GM23248 (cell line): ENCODE measurements at places on chromosomes 11 and 22. TPM values are rescaled to one million over a fixed set of nuclear protein-coding genes. Genes with fewer than 3 reads are reported as not detected.

CCDC88B gene
- polyA plus RNA-seq = 2.6 and 3.1 TPM in 2 replicates

GAS2L1 gene
- polyA plus RNA-seq = 21.2 and 22.7 TPM in 2 replicates

MYOD1 gene
- polyA plus RNA-seq = not detected in 2 replicates

OR5AP2 gene
- not detected in 2 replicates for polyA plus RNA-seq

RCOR2 gene
- polyA plus RNA-seq = 0.24 TPM in 1 of 2 replicates, not detected in the other

GRCh38 chr11:27348340-27348873, 14.6 kb downstream of the CCDC34 start:
- H3K4me1 ChIP-seq = peaks cover 10% of the 10 kb centered on the region
- H3K36me3 ChIP-seq = no peaks in the 10 kb centered on the region
- H3K27me3 ChIP-seq = no peaks in the 10 kb centered on the region
- no peak overlapping the region for H3K27ac ChIP-seq
- no peak overlapping the region for H3K4me3 ChIP-seq

- peaks cover 12% of the 10 kb centered on the region for H3K27me3 ChIP-seq
- peak; percentile 14 for DNase-seq
- no peak overlapping the region for H3K4me3 ChIP-seq
- H3K27ac ChIP-seq = no peak overlapping the region
Measured at GRCh38 chr22:47200273-47201051, 438.0 kb downstream of the TBC1D22A start.

GRCh38 chr11:117830674-117831351, 6.3 kb upstream of the FXYD2 start:
- no peaks in the 10 kb centered on the region for H3K4me1 ChIP-seq
- H3K27ac ChIP-seq = no peak overlapping the region

DNA sequence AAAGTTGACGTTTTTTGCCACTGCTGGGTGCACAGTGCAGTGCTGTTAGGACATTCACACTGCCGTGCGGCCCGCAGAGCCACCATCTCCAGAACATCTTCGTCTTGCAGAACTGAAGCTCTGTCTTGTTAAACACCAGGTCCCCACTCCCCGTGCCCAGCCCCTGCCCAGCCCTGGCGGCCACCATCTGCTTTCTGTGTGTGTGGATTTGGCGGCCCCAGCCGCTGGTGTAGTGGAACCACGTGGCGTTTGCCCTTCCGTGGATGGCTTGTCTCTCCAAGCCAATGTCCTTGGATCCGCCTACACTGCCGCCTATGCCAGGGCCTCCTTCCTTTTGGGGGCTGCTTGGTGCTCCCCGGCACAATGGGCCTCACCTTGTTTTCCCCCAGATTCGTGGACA, 8.2 kb upstream of the MUC5AC start:
- H3K27ac ChIP-seq = no peak overlapping the region
- peaks cover 6% of the 10 kb centered on the region; the same call in 1 of the 2 replicates for H3K27me3 ChIP-seq
- no peak overlapping the region for H3K4me3 ChIP-seq
- no peak for DNase-seq
- H3K4me1 ChIP-seq = peaks cover 8% of the 10 kb centered on the region; the same call in 1 of the 2 replicates
- no peaks in the 10 kb centered on the region for H3K36me3 ChIP-seq

- no peak overlapping the region for H3K27ac ChIP-seq
- H3K36me3 ChIP-seq = peaks cover 43% of the 10 kb centered on the region
- H3K27me3 ChIP-seq = no peaks in the 10 kb centered on the region
- H3K4me1 ChIP-seq = 0 out of 2 replicates have a peak, but pooled peaks cover 11% of the 10 kb centered on the region
- DNase-seq = no peak
Measured at GRCh38 chr11:65529475-65530156, 4.7 kb downstream of the SCYL1 start.

DNA sequence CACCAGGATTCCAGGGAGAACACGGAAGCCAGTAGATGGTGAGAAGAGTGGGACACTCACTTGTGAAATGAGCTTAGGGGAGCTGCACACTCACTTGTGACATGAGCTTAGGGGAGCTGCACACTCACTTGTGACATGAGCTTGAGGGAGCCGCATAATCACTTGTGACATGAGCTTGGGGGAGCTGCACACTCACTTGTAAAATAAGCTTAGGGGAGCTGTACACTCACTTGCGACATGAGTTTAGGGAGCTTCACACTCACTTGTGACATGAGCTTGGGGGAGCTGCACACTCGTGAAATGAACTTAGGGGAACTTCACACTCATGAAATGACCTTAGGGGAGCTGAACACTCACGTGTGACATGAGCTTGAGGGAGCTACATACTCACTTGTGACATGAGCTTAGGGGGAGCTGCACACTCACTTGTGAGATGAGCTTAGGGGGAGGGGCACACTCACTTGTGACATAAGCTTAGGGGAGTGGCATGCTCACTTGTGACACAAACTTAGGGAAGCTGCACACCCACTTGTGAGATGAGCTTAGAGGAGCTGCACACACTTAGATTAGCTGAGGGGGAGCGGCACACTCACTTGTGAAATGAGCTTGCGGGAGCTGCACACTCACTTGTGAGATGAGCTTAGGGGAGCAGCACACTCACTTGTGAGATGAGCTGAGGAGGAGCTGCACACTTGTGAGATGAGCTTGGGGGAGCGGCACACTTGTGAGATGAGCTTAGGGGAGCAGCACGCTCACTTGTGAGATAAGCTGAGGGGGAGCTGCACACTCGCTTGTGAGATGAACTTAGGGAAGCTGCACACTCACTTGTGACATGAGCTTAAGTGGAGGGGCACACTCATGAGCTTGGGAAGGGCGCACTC, 59.0 kb downstream of the NCAPD3 start:
- no peaks in the 10 kb centered on the region for H3K4me1 ChIP-seq
- no peak overlapping the region for H3K27ac ChIP-seq
- H3K27me3 ChIP-seq = no peaks in the 10 kb centered on the region
- no peak overlapping the region for H3K4me3 ChIP-seq

DNA sequence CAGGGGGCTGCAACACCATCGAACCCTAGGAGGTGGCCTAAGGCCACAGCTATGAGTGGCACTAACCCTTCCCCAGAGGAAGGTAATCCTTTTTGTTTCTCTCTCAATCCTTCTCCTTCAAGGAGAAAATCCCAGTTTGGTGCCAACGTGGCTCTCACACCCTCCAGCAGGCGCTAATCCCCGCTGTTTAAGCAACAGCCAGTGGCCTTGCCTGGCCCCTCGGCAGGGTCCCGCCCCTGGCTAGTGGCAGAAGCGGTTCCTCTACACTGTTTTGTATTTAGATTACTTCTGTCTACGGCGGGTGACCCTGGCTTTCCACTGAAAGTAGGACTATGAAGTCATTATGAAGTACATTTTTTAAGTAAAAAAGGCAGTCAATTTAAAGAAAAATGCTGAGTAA, 15.5 kb downstream of the GNAZ start:
- no peaks in the 10 kb centered on the region for H3K4me1 ChIP-seq
- DNase-seq = no peak
- no peak overlapping the region for H3K27ac ChIP-seq
- H3K36me3 ChIP-seq = no peaks in the 10 kb centered on the region
- H3K27me3 ChIP-seq = no peaks in the 10 kb centered on the region

GRCh38 chr11:73019996-73020395, 122.1 kb downstream of the FCHSD2 start:
- H3K4me3 ChIP-seq = no peak overlapping the region
- no peaks in the 10 kb centered on the region for H3K27me3 ChIP-seq
- no peak for DNase-seq
- H3K4me1 ChIP-seq = no peaks in the 10 kb centered on the region
- H3K27ac ChIP-seq = no peak overlapping the region
- H3K36me3 ChIP-seq = peaks cover 6% of the 10 kb centered on the region; the same call in 1 of the 2 replicates

DNA sequence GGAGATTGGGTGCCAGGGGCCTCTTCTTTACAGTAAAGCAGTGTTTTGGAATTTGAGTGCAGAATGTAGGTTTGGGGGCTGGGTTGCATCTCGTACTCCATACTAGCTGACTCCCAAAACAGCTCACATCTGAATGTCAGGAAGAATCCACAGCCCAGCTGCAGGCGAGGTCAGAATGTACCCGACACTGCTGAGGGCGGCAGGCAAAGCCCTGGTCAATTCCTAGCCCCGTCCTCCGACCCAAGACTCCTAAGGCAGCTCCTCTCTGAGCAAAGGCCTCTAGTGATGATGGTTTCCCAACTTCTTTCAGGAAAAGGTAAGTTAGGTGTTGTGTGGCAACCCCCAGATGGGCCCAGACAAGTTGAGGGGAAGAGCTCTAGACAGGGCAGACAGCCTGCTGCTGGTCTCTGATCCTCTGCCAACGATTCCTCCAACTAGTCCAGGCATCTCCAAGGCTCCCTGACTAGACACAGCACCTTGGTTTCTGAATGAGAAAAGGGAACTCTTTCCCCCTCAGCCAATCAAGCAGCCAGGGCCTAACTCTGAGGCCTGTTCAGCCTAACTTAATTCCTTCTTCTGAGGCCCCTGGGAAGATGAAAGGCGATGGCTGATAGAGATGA, 8.6 kb downstream of the LARGE2 start:
- peaks cover 10% of the 10 kb centered on the region for H3K36me3 ChIP-seq
- no peak overlapping the region for H3K27ac ChIP-seq
- H3K4me1 ChIP-seq = no peaks in the 10 kb centered on the region
- DNase-seq = no peak
- no peaks in the 10 kb centered on the region for H3K27me3 ChIP-seq

GRCh38 chr11:107713009-107713408, 1.2 kb upstream of the SLN start:
- H3K27ac ChIP-seq = no peak overlapping the region
- no peak overlapping the region for H3K4me3 ChIP-seq
- H3K4me1 ChIP-seq = 0 out of 2 replicates have a peak, but pooled peaks cover 7% of the 10 kb centered on the region
- peaks cover 7% of the 10 kb centered on the region; the same call in 1 of the 2 replicates for H3K27me3 ChIP-seq
- no peaks in the 10 kb centered on the region for H3K36me3 ChIP-seq
- DNase-seq = no peak

DNA sequence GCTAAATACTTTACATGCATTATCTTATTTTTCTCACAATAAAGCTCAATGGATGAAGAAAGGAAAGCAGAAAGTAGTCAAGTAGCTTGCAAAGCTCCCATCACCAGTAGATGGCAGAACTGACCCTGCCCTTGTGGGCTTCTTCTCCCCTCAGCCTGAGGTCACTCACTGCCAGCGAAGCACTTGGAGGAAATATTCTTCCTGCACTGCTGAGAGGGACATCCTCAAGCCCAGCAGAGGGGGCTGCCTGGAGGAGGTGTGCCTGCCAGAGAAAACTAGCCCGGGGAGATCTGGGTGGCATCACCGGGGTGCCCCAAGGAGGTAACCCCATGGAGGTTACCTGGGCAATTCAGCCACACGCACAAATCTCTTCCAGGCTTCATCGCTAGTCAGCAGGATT, 6.6 kb downstream of the APOL4 start:
- H3K4me3 ChIP-seq = no peak overlapping the region
- H3K27ac ChIP-seq = no peak overlapping the region
- peaks cover 3% of the 10 kb centered on the region; the same call in 1 of the 2 replicates for H3K4me1 ChIP-seq
- H3K36me3 ChIP-seq = no peaks in the 10 kb centered on the region
